ENCODE measurements at places on chromosomes 4 and X.

- no peak for DNase-seq
These were observed 151.6 kb downstream of the GRIA2 start for GRCh38 chr4:157372154-157372553.

- DNase-seq = no peak
These were observed 18.6 kb upstream of the TMEM185A start for GRCh38 chrX:149650162-149650561.

DNA sequence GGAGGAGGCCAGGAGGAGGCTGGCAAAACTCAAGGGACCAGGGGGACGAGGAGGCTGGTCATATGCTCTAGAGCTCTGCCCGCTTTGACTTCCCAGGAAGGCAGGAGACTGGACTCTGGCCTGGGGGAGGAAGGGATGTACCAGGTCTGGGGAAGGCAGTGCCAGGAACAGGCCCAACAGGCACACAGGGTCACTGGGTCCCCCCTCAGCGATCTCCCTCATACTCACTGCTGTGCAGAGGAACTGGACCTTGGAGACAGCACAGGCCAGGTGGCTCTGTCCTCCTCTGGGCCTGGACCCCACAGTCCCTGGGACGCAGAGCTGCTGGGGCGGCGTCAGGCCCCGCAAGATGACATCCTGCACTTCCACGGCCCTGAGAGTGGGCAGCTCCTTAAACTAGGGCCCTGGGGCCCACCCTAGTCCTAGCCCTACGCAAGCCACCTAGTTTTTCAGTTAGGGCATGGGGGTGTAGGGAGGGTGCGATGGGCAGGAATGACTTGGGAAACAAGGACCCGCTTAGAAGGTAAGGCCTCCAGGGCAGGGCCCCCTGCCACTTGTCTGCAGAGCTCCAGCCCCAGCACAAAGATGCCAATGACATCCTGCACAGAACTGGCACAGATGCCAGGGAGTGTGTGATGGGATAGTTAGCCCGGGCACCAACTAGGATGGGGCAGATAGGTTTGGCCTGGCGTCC, 59.5 kb downstream of the HTRA3 start:
- no peak for DNase-seq

GRCh38 chr4:16794816-16795445, 103.5 kb downstream of the LDB2 start:
- peak; percentile 35 for DNase-seq

- no peak for DNase-seq
These were observed 65.6 kb downstream of the SYNPO2 start for GRCh38 chr4:118954246-118954645.

DNA sequence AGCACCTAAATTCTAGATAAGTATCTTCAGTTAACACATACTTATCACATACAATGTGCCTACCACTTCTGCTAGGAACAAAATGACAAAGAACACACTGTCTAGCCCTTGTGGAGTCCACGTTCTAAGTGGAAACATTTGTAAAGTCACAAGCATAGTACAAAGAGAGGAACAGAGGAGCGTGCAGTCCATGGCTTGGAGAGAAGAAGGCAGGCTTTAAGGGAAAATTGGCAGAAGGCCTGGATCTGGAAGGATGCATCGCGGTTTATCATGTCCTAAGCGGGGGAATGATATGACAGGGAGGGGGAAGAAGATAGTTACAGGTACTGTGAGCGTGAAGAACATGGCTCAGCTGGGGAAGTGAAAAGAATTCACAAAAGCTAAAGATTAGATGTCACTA, 218.0 kb downstream of the PRDM5 start:
- DNase-seq = no peak

- DNase-seq = peak; percentile 6
These were observed 127.8 kb upstream of the METTL14 start for GRCh38 chr4:118557298-118557851.

GRCh38 chr4:22900876-22901275, 208.1 kb downstream of the GBA3 start:
- no peak for DNase-seq

DNA sequence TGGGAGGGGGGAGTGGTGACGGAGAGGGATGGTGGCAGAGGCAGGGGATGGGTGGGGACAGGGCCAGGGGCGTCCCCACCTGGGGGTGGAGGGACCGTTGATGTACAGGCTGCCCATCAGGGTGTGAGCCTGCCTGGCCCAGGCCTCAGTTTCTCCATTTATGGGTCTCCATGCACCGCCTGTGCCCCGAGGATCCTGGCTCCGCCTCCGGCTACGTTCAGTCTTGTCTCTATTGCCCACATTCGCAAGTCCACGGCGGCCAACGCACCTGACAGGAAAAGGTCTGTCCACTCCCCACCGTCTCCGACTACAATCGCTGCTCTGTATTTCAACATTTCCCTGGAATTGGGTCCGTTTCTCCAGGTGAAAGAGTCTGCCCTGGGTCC, 96.3 kb upstream of the NKX1-1 start:
- DNase-seq = no peak

DNA sequence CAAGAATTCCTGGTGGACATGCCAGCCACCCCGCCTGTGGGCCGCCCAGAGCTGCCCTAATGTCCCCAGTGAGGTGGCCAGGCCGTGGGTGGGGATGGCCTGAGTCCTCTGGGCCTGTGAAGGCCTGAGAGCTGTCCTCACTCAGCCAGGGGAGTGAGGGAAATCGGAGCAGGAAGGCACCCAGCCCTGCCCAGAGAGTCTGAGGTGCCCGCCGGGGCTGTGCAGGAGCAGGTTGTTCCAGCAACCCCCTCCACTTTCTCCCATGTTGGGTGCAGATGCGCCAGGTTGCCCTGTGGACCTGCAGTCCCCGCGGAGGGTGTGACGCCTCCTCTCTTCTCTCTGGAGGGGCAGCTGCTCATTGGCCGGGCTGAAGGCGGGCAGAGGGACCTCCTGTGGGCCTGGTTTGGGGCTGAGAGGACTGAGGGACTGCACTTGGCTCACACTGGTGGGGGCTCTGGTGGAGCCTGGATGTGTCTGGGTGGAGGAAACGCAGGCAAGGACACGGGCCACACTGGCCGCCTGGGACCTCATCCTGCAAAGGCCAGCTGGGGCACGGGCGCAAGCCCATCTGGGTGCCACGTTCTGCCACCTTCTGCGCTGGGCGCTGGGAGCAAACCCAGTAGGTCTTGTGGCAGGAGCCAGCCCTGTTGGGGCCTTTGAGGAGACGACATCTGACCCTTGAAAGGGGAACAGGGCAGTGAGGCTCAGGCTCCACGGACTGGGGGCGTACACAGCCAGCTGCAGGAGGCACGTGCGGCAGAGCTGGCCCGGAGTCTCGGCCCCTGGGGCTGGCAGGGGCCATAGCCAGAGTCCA, 14.0 kb downstream of the DOK7 start:
- DNase-seq = no peak

DNA sequence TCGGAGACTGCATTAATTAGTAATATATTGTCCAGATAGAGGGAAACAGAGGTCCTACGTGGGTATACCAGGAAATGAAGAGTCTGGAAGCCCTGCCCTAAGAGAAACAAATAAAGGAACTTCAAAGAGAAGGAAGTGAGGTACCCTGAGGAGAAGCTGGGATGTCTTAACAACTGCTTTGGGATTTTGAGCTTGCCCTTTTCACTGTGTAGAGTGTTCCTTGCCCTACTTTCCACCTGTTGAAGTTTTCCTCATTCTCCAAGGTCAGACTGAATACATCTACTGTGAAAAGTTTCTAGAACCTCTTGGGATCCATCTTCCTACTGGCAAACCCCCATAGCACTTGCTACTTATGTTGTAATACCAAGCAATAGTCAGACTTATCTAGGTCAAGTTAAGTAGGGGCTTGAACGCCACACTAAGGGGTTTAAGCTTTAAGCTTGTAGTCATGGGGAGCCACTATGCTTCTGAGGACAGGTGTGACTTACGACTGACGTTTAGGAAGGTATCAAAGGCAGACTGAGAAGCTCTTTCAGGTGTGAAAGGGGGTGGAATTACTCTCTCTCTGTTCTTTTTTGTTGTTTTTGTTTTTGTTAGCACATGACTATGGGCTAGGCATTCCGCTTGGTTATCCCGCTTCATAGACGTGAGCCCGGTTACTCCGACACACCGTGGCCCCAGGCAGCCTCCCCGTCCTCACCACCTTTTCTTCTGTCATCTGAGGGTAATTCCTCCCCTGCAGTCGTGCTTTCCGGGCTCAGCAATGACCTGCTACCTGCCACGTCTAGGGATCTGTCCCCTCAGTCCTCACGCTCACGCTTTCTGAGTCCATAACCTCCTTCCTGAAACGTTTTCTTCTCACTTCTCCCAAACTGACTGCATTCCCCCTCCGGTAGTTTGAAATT, 959 bp upstream of the REST start:
- DNase-seq = no peak

DNA sequence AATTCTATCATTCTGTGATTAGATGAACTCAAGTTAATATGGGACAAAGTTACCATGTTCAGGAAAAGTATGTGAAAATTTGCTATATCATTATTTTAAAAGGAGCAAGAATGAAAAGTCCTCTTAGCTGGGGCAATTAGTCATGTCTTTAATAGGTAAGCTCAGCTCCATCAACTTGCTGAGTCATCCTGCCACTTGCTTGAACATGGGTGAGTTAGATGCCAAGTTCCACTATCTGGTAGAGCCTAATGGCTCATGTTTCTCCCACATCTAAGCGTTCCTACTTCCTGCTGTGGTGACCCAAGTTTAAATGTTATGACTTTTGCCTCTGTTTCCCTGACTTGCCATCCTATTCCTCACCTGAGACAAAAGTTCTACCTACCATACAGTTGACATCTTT, 276.8 kb downstream of the ZNF674 start:
- DNase-seq = no peak

- DNase-seq = no peak
These were observed 666 bp upstream of the PDS5A start for GRCh38 chr4:39978378-39978775.

- no peak for DNase-seq
These were observed 2.4 kb upstream of the MBTPS2 start for GRCh38 chrX:21837056-21837455.

DNA sequence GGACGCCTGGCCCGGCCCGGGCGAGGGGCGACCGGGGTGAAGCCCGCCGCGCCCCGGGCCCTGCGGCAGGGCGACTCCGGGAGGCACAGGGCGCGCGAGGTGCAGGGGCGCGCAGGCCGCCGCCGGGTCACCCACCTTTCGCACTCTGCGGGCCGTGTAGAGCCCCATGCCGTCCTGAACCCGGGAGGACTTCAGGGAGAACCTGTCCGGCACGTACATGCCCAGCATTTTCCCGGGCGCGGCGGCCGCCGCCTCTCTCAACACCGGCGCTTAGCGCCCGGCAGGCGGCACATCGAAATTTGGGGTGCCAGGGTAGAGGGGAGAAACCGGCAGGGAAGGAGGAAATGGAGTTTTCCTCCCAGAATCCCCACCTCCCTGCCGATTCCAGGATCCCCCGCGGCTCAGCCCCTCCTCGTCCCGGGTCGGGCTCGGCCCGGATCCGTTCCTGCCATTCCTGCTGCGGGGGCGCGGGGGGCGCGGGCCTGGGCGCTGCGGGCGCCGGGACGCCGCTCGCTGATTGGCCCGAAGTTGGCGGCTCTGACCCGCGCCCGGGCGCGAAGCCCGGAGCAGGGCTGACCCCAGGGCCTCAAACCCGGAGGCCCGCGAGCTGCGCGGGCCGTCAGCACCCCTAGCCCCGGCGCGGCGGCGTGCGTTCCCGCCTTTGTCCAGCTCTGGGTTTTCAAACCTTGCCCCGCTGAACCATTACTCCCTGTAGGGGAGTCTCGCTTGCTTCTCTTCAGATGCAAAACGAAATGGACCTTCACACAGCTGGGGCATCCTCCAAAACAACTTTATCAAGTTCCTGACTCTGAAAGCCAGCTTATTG, at the start of gene PRDM5:
Gene PRDM5, minus strand, starts transcription at position 346 of the 826 bp plus-strand sequence. Its CDS starts 118 bp downstream, at position 228.
- DNase-seq = peak; percentile 13

Data from fibroblast of skin of left biceps (primary cell).